ENCODE measurements at places on chromosomes 6 and 20. TPM values are rescaled to one million over a fixed set of nuclear protein-coding genes. Genes with fewer than 3 reads are reported as not detected.
A peak's percentile ranks its signal among the peaks of the same experiment; 100 is the strongest.

- no peak for DNase-seq
These were observed 60.1 kb upstream of the SPDEF start for GRCh38 chr6:34616227-34616585.

DNA sequence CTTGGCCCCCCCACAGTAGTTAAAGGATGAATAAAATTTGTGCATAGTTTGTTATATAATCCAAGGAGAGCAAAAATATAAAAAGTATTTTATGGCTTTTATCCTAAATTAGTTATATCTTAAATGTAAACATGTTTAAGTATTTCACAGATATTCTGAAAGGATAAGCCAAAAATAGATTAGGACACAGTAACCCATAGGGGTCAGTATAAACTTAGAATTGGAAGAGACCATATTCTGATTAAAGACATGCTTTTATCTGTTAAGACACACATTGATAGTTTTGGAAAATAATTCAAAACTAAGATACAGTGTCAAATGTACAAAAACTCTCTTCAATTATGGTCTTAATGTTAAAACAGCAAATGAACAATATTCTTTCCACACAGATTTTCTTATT, 4.5 kb upstream of the SERINC1 start:
- no peak for DNase-seq

GRCh38 chr20:19786311-19786710, 28.3 kb downstream of the RIN2 start:
- DNase-seq = no peak

GRCh38 chr20:37986044-37986858, 47.0 kb downstream of the TTI1 start:
- no peak for DNase-seq

GRCh38 chr20:33433465-33434234, 9.9 kb downstream of the SNTA1 start:
- peak; percentile 17 for DNase-seq

DNA sequence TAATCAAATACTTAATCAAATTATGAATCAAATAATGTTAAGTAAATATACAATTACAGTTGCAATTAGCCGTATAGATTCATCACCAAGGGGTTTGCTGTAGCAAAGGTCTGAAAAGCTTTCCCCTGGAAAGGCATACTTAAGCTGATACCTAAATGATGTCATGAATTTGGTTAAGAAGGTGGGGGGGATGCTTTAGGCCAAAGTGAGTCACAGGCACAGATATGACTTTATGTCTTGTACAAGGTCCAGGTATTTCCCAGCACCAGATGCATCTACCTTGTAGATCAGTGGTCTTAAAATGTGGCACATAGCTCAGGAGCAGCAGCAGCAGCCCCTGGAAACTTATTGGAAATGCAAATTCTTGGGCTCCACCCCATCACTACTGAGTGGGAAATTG, 557.3 kb upstream of the CDH4 start:
- DNase-seq = no peak

DNA sequence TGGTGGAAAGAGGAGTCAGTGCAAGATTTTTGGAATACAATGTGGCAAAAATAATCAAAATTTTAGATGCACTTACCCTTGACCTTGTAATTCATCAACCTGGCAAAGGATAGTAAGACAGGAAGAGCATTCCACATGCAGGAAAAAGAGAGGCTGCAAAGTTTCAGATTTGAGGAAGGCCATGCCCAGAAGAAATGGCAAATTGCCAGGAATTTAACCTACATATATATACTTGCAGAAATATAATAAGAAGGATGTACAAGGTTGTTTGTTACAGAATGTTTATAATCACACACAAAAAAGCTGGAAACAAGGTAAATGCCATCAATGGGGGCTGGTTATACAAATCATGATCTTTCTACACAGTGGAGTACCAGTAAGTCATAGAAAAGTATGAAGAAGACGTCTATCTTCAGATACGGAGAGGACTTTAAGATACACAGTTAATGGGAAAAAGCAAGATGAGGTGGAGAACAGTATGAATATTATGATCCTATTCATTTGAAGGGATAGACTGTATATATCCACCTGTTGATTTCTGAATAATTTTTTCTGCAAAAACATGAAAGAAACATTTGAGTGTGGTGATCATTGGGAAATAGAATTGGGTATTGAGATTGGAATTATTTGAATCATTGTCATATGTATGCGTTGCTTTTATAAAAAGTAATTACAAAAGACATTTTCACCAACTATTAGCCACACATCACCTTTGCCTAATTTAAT, 253.8 kb downstream of the TBC1D7 start:
- no peak for DNase-seq

GRCh38 chr20:9482180-9482579, 32.2 kb upstream of the LAMP5 start:
- DNase-seq = no peak

- no peak for DNase-seq
These were observed 39.2 kb upstream of the SPACA1 start for GRCh38 chr6:88008411-88008810.

GRCh38 chr6:155498370-155498769, 42.7 kb upstream of the NOX3 start:
- DNase-seq = no peak

DNA sequence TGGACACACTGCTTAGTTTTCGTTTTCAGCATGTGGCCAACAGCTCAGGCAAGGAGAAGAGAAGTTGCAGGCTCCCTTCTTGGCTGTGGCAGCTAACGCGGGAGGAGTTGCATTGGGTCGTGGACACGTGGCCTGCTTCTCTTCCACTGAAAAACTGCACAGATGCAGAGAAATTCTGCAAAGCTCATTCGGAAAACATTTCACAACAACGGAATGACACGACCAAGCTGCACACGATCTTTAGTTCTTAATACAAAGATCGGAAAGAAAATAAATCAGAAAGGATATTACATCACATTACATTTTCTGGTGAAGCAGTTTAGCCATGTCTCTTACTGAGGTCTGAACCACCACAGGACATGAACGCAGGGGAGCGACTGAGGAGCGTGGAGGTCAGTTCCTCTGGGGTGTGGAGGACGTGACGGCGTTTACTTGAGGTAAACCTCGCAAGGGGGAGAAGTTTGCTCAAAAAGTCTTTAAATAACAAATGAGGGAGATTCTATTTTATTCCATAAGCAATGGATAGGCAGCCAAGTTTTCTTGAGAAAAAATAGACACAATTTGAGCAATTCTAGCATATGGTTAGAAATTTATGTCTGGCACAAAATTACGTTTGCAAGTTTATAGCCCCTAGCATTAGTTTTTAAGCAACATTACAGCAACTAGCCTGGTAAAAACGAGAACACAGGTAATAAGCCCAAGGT, 178.3 kb downstream of the THBS2 start:
- DNase-seq = peak; percentile 5

GRCh38 chr6:129009851-129010250, 126.9 kb downstream of the LAMA2 start:
- DNase-seq = no peak

- no peak for DNase-seq
These were observed 557.5 kb downstream of the CD83 start for GRCh38 chr6:14674867-14675648.

- DNase-seq = no peak
These were observed 121.7 kb upstream of the MARCKS start for GRCh38 chr6:113735491-113735890.

DNA sequence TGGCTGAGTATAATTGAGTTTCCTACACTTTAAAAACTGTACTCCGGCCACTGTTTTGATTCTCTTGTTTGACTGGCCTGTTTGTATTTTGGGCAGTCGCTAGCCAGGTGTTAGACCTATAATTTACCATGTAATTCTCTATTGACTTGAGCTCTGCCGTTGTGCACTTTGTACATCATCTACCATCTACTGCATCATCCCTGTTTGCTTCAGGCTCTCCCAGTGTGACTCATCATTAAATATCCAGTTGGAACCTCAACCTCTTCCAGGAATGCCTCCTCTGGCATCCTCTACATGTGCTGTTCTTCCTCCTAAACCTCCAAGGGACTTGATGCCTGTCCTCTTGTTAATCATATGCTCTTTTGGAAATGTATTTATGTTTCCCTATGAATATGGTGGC, 72.3 kb downstream of the FARS2 start:
- DNase-seq = no peak

DNA sequence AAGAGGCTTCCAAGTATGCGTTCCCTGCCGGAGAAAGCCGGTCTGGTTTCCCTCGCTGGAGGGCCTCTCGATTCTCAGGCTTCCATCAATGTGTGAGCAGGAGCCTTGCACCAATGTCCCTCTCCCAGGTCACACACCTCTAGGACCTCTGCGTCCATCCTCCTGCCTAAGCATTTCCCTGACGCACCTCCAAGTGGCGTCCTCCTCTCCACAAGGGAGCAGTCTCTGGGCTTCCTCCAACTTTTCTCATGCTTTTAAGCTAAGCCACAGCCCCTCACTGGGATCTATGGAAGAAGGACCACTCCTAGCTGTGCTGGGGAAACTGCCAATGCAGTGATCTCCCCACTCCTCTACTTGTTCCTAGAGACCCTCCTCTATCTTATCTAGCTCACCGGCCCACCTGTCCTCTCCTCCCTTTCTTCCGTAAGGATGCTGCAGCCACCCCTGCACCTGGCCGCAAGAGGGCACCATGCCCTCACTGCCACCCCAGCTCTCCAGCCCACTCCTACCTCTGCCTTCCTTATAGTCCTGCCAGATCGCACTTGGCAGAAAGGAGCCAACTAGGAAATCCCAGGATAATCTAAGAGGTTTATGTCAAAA, 258.7 kb downstream of the LRFN2 start:
- DNase-seq = no peak

DNA sequence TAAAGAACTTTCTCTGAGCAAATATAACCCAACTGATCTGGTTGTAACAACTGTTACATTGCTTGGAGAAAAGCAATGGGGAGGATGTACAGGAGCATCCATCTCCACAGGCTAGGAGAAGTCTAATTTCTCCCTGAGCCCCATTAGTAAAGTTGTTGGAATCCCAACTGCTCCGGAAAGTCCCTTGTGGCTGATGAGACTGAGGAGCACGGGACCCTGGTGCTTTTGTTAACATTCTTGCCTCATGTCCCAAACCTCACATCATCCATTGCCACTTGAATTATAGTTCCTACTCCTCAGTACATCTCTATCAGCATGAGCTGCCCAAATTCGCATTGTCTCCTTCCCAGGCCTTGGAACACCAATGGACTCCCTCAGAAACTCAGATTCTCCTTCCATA, 260.6 kb upstream of the BMP2 start:
- DNase-seq = no peak

- no peak for DNase-seq
These were observed 16.5 kb downstream of the SMLR1 start for GRCh38 chr6:130843575-130844320.

DNA sequence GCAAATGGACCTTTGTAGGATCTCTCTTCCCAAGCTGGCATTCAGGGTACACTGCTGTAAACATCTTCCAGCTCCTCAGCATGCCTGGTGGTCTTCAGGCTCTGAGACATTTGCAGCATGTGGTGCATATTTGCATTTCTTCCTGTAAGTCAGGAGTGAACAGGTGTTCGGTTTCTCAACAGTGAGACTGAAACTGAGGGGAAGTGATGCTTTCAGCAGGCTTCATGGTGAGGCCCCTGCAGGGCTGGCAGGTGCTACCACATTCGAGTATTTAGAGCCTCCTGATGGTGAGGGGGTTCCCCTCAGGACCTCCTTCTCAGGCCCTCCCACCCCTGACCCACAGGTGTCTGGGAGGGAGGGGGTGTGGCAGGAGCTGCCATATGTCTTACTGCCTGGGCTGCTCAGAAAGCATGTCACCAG, 15.1 kb downstream of the MYBL2 start:
- no peak for DNase-seq

GRCh38 chr6:28303570-28303969, 22.2 kb downstream of the PGBD1 start:
- DNase-seq = no peak

DNA sequence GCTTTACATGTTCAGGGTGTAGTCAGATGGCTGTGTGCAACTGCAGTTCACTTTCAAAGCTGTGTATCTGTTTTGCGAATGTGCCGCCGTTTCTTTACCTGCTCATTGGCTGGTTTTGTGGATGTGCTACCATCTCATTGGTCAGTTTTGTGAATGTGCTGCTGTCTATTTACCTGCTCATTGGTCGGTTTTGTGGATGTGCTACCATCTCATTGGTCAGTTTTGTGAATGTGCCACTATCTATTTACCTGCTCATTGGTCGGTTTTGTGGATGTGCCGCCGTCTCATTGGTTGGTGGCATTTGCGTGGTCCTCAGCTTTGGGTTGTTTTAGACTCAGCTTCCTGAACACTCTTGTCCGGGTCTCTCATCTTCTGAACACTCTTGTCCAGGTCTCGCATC, 40.5 kb upstream of the BHLHE23 start:
- DNase-seq = no peak

GRCh38 chr20:49395183-49395582, 87.3 kb downstream of the KCNB1 start:
- DNase-seq = no peak

GRCh38 chr6:157126183-157127098, 196.9 kb downstream of the TMEM242 start:
- DNase-seq = no peak

DNA sequence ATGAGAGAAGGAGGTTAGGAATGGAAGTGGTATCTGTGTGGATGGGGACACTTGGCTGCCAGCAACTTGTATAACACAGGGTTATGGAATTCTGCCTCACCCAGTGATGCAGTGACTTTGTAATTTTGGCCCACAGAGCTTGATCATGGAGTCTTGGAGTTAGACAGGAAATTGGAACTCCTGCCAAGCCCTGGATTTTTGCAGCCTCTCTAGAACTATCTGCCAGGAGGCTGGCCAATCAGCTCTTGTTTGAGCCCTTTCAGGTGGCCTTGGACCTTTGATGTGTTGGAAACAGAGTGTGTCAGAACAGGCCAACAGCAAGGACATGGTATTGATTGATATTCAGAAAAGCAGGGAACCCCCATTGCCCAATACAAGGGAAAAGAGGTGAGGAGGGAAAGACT, 157.7 kb upstream of the GGTLC1 start:
- DNase-seq = no peak

- DNase-seq = no peak
These were observed 149.3 kb upstream of the NT5E start for GRCh38 chr6:85300581-85300980.

The NPEPL1 gene
- 7.5 TPM for total RNA-seq

The RBM24 gene
- 31.2 TPM for total RNA-seq

The OGFRL1 gene
- total RNA-seq = 39.8 TPM

The PANK2 gene
- 61.6 TPM for total RNA-seq

The C6orf47 gene
- total RNA-seq = 16.2 TPM

The TNNC2 gene
- 1.2 TPM for total RNA-seq

The IMPG1 gene
- not detected for total RNA-seq

The HTR1B gene
- 0.94 TPM for total RNA-seq

The THBD gene
- total RNA-seq = 0.94 TPM

The LRRN4 gene
- total RNA-seq = not detected
